CD4-positive, alpha-beta T cell treated with Interleukin-12 subunit alpha and Interleukin-12 subunit beta, for 1 hour (primary cell): ENCODE measurements at places on chromosomes 5 and 9.

- DNase-seq = no peak
Observed at GRCh38 chr9:109730228-109730627, 49.8 kb upstream of the PALM2AKAP2 start.

DNA sequence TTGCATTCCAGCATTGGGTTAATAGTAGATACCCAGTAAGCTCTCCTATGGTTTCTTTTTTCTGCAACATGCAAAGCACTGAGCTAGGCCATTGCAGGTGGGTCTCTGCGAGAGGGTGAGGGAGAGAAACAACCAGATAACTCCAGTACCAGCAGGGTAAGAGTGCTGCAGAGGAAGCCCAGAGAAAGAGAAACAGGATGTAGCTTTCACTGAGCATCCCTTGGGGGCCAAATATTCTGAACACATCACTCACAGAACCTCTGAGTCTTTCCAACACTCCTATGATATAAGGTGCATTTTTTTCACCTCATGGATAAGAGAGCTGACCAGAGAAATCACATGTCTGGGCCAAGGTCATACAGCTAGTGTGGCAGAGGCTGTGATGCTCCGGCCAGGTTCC lies 76.7 kb downstream of the TRIM32 start:
- no peak for DNase-seq

- DNase-seq = no peak
Observed at GRCh38 chr9:98375138-98375726, 119.8 kb upstream of the TBC1D2 start.

DNA sequence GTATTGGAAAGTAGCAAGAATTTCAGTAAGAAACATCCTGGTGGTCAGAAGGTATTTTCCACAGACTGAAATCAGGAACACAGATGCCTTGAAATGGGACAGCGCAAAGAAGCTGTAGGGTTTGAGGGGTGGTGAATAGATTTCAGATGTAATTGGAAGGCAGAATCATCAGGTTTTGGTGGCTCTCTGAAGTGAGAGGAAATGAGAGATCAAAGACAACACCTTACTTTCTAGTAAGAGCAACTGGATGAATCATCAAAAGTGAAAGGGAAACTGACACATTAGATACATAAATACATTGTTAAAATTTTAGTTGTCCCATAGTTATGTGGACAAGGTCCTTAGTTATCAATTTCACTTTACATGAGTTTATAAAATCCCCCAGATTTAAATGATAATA lies 188.2 kb upstream of the SLC27A6 start:
- peak; percentile 15 for DNase-seq

DNA sequence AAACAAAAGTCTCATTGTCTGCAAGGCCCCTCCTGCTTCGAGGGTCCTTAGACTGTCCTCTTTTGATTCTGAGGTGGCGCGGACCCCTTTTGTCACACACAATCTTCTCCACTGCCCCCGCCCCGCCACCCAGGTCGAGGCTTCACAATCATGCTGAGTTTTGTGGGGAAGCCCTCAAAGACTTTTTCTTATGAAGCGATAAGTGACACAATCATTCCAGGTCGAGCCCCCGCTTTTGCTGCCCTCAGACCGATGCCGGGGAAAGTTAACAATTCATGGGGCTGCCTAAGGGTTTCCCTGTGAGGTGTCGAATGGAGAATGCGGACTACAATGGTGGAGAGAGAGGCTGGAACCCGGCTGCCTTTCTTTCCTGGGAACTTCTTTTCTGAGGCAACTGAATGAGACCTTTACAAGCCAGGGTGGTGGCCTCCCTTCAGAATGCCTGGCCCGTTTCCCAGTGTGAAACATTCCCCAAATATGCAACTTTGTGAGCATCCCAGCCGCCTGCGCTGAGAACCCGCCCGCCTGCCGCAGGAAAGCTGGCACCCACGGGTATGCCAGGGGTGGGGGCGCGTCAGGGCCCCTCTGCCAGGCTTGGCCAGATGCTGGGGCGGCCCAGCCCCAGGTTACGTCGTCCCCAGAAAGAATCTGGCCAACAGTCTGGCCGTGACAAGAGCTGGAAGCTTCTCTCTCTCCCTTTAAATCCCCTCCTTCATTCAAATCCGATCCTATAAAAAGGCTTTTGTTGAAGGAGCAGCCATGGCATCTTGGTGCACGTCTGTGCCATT lies 71.9 kb downstream of the MAP1B start:
- DNase-seq = no peak

DNA sequence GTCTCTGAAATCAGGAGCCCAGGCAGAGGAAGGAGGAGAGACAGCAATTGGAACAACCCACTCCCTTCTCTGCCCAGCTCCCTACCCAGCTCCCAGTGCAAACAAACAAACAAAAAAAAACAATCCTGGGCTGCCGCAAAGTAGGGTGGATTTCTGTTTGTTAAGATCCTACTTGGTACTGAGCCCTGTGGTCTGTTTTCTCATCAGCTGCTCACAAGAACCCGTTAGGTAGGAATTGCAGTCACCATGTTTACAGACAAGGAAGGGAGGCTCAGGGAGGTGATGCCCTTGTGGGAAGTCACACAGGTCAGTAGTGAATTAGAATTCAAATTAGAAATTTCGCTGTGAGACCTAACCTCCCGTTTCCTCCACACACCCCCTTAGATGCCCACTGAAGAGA lies 128.8 kb upstream of the RAD23B start:
- DNase-seq = no peak

DNA sequence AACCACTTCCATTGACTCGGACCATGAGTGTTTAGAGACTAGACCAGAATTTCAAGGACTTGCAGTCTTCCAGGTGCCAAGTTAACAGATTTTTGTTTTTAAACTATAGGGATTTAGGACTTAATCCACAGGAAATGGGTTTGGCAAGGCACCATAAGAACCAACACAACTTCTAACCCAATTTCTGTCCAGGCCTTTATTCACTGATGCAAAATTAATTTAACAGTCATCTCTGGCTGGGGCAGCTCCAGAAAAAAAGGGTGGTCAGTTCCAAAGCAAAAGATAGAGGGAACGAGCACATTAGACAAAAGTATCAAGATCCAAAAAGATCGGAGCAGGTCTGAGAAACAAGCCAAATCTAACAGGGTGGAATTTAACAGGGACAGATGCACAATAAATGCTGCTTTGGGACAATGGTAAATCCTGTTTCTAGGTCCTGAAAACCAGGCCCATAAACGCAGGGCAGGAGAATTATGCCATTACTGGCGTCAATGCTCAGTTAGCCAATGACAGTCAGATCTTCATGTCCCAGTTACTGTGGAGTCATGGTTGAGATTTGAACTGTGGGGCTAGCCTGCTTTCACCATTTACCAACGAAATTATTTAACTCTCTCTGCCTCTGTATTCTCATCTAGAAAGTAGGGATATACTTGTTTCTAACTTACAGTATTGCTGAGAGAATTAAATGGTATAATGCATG lies 590.8 kb upstream of the BRINP1 start:
- no peak for DNase-seq

DNA sequence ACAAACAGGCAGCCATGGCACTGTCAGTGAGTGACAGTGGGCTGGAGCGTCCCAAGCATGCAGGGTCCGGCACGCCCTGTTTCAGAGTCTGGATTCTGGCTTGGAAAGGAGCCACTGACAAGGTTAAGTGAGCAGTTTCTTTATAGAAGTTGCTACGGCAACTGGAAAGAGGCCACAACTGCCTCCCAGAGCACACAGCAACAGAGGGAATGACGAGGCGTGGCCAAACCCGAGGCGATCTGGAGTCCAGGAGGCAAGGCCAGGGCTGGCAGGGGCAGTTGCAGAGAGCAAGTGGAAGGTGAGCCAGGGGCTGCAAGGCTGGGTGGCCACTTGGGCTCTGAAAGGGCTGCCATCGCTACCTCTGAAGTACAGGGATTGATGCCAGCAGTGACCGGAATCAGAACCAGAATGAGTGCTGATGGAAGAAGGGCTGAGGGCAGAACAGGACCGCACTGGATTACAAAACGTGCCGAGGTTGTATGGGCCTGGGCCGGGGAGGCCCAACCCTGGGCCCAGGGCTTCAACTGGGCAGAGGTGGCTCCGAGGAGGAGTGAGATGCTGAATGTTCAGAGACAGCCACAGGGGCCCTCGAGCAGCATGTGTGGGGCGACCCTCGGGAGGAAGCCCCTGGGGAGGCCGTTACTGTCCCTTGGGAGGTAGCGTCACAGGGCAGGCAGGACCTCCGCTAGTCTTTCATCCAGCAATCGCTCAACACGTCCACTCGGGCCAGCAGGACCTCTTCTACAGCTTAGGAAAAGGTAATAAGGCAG lies 4.6 kb downstream of the MRPL41 start:
- no peak for DNase-seq

- DNase-seq = no peak
Observed at GRCh38 chr9:81225596-81225995, 463.8 kb downstream of the TLE1 start.

GRCh38 chr5:2166979-2167377 lies 284.3 kb upstream of the IRX4 start:
- no peak for DNase-seq

GRCh38 chr9:109426626-109427402 lies 71.3 kb downstream of the PTPN3 start:
- DNase-seq = no peak

DNA sequence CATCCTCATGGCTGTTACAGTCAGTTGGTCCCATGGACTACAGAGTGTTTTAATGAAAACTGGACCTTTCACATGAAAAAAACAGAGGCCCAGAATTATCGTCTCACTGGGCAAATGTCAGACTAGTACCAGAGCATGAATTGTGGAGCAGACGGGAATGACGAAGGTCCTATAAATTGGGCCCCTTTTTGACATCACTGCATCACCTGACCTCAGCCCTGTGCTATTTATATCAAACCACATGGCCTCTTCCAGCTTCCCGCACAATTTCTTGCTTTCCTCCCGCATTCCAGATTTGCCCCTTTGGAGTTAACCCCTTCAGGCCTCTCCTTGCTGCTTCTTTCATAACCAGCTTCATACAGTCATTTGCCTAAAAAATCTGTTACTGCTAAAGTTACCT lies 301.7 kb downstream of the ATPSCKMT start:
- no peak for DNase-seq

DNA sequence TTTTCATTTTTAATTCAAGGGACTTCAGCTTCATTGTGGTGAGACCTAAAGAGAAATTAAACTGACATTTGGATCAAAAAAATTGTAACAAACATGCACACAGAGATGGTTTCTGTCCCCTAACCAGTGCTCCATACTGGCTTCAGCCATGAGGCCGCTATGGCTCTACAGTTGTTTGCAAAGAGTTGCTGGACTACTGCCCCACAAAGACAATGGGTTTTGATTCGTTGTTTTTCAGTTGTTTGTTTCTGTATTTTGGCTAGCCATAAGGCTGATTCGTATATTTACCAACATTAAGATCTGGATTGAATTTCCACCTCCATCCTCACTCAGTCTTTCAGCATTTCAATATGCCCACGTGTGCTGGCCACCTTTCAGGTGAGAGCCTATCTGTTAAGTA lies 163.7 kb upstream of the KIF2A start:
- no peak for DNase-seq

DNA sequence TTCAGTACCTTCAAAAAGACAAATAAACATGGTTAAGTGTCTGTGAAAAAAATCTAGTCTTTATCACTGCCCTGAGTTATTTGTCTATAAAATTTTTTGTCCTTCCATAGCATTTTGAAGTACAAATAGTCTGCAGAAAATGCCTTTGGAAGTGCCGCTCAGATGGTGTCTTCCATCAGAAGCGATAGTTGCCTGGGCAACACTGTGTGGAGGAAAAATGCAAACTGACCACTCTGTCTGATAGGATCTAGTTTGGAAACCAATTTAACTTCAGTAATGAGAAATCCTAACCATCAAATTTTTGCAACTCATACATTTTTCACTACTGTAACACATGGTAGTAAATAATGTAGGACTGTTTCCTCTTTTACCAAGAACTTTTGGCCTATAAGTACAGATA lies 449.9 kb downstream of the PRELID2 start:
- DNase-seq = no peak

- DNase-seq = no peak
Observed at GRCh38 chr9:23825700-23826099, 340 bp downstream of the ELAVL2 start.

DNA sequence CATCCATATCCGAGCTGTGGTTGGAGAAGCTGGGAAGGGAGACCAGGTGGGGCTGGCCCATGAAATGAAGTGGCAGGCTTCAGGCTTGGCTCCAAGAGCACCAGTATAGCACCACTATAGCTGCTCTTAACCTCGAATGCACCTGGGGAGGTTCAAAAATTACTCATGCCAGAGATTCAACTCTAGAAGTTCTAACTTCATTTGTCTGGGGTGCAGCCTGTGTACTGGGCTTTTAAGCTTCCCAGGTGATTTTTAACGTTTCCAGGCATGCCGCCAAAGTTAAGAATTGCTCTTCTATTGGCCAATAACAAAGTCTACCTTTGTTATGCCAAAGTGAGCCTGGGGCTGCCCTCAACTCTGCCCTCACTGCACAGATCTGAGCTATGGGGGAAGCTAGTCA lies 458 bp downstream of the PRSS3 start:
- no peak for DNase-seq

DNA sequence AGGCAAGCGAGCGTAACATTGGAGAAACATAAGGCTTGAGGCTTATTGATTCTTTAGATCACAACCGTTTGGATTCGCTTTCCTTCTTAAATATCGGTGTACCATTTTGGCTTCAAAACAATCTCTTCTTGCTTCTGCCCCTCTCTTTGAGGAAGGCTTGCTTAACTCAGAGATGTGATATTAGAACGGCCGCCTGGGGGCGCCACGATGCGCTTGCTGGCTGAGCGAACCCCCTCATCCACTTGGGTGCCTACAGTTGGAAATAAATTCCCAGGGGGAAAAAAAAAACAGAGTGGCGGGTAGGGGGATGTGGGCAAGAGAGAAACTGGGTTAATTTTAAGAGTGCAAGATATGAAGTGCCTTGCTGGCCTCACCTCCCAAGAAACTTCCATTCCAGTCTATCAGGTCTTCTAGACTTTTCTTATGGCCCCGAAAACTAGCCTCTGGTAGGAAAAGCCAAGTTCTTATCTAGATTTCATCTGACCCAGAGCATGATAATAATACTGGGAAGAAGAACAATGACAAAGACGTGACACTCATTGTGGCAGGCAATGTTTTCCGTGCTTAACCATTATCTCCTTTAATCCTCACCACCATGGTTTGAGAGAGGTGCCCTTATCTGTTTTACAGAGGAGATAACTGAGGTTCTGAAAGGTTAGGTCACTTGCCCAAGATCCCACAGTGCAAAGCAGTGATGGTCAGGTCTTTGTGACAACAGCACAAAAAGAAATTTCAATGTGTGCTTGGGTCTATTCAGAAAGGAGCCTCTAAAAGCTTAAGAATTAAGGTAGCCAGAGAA lies 115.8 kb downstream of the DPYSL3 start:
- no peak for DNase-seq

DNA sequence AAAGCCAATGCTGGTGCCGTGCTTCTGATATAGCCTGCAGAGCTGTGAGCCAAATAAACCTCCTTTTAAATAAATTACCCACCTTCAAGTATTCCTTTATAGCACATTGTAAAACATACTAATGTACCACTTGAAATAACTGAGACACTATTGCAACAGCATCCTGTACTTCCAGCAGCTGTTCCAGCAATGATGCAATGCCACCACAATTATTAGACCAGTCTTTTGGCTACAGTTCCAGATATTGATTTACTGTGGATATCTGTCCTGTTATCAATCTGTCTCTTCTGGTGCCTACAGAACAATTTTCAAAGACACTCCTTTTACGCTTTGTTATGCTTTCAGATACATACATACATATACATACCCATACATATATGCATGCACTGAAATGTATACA lies 567.9 kb downstream of the TAF11L14 start:
- DNase-seq = no peak

GRCh38 chr5:176889321-176890280 lies 9.5 kb downstream of the HK3 start:
- DNase-seq = no peak

GRCh38 chr5:141135718-141136266 lies 786 bp downstream of the PCDHB5 start:
- DNase-seq = no peak
